SK-MEL-5 (cell line): ENCODE measurements at places on chromosomes 4 and X.

DNA sequence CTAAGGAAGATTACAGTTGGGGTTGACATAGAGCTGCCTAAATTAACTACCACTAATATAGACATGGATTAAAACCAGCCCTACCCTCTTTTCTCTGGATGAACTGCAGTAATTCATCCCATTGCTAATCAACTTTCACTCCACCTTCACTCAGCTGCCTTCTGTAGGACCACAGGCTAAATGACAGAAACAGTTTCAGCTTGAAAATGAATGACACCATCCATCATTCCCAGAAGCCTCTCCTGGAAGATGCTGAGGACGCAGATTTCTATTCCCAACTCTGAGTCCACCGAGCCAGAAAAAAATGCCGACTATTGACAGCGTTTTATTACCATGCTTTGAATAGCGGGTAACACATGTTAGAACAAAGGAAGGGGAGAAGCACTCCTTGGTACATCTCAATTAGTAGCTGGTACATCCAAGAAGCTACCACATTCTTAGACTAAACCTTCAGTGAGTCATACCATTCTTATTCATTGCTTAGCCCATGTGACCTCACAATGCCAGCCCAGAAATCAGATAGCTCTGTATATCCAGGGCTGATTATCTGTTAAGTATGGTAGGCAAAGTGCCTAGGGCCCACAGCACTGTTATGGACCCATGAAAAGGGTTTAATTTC, 25.3 kb downstream of the DCX start:
- no peak for DNase-seq

DNA sequence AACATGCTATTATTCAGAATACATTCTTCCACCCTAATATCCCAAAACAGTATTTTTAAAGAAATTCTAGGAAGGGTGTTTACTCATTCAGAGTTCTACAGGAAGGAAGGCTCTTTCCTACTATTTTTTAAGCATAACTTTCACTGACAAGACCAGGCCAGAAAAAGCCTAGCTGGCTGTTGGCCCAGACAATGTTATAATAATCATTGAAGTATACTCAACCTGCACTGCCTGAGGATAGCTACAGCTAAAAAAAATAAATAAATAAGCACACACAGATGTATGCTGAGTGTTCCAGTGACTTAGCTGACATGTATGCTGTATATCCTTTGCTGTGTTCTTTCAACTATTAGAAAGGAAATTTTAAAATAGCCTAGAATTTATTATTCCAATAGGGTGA, 145.8 kb upstream of the SPRY1 start:
- DNase-seq, result no peak

- no peak for DNase-seq
Measured at GRCh38 chr4:157918036-157918832, 254.6 kb downstream of the GASK1B start.

- DNase-seq, result peak; percentile 76
Measured at GRCh38 chr4:168480931-168481611, 779 bp upstream of the DDX60L start.

DNA sequence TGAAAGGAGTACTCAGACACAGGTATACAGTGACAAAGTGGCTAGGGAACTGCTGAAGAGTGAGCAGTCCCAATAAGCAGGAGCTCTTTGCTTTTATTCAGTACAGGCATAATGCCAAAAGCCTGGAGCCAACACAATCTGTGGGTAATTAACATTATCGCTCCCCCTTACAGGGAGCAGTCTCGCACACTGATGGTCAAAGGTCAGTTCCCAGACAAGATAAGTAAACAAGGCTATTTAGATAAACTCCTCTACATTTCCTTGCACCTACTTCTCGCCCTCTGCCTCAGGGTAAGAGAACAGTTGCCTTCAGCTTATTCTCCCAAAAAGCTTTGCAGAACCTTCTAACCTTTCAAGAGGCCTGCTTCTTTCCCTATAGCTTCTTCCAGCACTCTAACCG, 73.9 kb upstream of the TAF9B start:
- DNase-seq, result no peak

- no peak for DNase-seq
Measured at GRCh38 chrX:35150642-35151239, 208.1 kb downstream of the FAM47B start.

- DNase-seq, result no peak
Measured at GRCh38 chrX:3320471-3321046, 25.9 kb downstream of the MXRA5 start.

- DNase-seq, result no peak
Measured at GRCh38 chrX:154797006-154797405, 8.3 kb downstream of the MPP1 start.

GRCh38 chr4:169412046-169412445, 141.3 kb upstream of the SH3RF1 start:
- DNase-seq, result no peak

GRCh38 chr4:82217986-82218715, 155.6 kb downstream of the HNRNPD start:
- DNase-seq, result peak; percentile 16

GRCh38 chrX:55640854-55641253, 17.7 kb downstream of the FOXR2 start:
- DNase-seq, result no peak

DNA sequence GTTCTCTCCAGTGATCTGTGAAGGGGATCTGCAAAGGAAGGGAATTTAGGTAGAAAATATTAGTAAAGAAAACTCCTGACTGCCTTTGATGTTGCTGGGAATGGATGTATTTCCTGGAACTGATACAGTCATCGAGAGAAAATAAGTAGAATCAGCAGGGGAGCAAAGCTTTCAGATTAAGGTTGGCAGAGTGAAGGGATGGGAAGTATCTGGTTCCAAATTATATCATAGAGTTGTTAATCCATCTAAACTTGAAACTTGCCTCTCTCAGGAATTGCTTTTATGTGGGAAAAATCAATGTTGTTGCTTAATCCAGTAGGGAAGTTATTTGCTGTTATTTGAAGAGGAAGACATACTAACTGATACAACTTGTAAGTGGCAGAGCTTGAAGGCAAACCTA, 19.3 kb downstream of the EPHA5 start:
- DNase-seq, result no peak

- no peak for DNase-seq
Measured at GRCh38 chr4:147830987-147831386, 99.1 kb downstream of the ARHGAP10 start.

DNA sequence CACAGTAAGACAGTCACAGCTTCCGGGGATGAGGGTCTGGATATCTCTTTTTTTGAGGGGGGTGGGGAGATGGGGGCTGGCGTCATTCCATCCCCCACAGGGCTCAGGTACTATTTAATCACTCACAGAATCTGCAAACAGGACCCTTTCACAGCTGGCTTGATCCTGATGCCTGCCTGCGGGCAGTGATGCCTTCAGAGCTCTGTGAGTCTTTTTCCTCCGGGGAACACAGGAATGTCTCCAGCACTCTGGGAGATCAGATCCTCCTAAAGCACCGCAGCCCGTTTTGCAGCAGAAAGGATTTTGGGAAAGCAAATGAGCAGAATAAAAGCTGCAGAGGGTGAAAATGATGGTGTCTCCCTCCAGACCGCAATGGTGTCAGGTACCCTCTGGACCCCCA, 13.2 kb upstream of the SHOX start:
- no peak for DNase-seq

GRCh38 chrX:3380603-3381002, 34.2 kb upstream of the MXRA5 start:
- DNase-seq, result no peak

DNA sequence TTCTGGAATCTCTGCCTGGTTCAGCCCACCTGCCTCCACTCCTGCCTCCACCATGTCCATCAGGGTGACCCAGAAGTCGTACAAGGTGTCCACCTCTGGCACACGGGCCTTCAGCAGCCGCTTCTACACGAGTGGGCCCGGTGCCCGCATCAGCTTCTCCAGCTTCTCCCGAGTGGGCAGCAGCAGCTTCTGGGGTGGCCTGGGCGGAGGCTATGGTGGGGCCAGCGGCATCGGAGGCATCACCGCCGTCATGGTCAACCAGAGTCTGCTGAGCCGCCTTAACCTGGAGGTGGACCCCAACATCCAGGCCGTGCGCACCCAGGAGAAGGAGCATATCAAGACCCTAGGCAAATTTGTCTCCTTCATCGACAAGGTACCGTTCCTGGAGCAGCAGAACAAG, 28.4 kb upstream of the GABRA3 start:
- no peak for DNase-seq

GRCh38 chr4:123952530-123953274, 556.1 kb downstream of the SPRY1 start:
- no peak for DNase-seq

- no peak for DNase-seq
Measured at GRCh38 chr4:44098973-44099372, 349.6 kb downstream of the KCTD8 start.

- DNase-seq, result peak; percentile 20
Measured at GRCh38 chr4:77430847-77431246, 174.8 kb upstream of the CXCL13 start.

DNA sequence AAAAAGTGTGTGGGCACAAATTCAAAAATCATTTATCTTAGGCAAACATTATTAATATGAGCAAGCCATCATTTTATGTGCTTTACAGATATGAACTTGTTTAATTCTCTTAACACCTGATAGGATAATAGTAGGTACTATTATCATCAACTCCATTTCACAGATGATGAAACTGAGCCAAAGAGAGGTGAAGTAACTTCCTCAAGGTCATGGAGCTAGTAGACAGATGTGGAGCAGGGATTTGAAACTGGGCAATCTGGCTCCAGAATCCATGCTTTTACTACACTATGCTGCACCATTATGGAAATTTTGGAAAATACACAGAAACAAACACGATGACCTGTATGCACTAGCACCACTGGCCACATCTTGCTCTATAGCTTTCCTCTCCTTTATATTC, 1.0 kb upstream of the PIN4 start:
- DNase-seq, result no peak

- peak; percentile 82 for DNase-seq
Measured at GRCh38 chrX:63250253-63250868, 100.8 kb downstream of the SPIN4 start.

GRCh38 chrX:153925739-153926551, at the start of gene ARHGAP4:
ARHGAP4 (minus strand) TSS chrX:153926264; CDS start chrX:153926202, 62 bp downstream.
- DNase-seq, result no peak

- peak; percentile 89 for DNase-seq
Measured at GRCh38 chrX:49291615-49292337, 11.7 kb upstream of the GAGE10 start.

- DNase-seq, result no peak
Measured at GRCh38 chrX:130139474-130140201, 26.0 kb downstream of the AIFM1 start.

DNA sequence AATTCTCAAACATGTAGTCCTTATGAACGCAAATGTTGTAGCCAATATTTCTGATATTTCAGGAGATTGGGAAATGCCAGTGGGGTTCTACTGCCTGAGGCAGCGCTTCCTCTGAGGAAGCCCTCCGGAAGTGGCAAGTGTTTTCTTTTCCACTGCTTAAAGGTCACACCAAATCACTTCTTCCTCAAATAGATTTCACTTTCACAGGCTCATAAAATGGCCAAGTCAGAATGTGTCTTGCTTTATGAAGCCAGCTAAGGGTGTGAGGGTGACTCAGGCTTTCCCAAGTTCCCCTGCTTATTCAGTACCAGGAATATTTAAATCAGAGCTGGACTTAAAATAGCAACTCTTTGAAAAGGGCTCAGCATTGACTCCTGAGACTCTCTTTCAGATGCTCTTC, 514.2 kb upstream of the DIPK2B start:
- peak; percentile 26 for DNase-seq

GRCh38 chrX:153865685-153866084, 20.3 kb downstream of the L1CAM start:
- DNase-seq, result no peak

DNA sequence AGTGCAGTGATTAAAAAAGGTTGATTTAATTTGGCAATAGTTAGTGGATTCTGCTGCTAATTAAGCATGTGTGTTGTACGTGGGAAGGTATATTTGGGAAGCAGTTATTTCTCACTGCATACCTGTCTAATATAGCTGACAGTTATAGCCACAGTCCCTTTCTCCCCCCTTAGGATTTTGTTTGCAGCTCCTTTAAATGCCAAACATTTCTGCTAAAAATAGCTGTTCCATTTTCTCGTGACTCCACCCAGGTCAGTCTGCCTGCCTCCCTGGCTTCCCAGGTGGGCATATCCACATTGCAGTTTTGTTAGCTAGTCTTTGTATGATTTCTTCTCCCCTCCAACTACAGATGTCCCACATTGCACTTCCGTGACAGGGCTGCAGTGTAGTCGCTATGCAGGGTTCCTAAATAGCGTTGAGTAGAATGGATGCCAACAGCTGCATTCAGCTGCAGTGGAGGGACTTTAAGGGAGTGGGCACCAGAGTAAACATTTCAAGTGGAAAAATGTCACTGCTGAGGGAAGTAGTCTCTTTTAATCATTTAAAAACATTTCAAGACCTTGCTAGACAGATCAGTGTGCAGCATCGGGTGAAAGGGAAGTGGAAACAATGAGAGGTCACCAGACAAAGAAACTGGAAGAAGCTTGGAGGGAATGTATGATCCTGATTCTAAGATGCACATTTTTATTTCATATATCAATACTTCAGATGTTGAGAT, 326.3 kb downstream of the RAPGEF2 start:
- no peak for DNase-seq

DNA sequence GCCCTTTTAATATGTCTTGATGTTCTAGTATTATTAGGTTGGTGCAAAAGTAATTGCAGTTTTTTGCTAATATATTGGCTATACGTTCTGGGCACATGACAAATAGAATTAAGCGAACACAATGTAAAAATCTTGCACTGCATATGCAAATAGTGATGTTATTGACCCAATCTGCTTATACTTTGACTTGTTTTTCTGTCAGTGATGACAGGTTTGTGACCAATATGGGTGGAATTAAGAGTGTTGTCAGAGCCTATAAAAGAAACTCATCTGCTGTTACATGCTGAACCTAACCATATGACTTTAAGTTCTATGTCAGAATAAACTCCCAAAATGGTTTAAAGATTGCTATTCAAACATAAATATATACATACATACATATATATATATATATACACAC, 30.7 kb upstream of the HPGD start:
- DNase-seq, result no peak

DNA sequence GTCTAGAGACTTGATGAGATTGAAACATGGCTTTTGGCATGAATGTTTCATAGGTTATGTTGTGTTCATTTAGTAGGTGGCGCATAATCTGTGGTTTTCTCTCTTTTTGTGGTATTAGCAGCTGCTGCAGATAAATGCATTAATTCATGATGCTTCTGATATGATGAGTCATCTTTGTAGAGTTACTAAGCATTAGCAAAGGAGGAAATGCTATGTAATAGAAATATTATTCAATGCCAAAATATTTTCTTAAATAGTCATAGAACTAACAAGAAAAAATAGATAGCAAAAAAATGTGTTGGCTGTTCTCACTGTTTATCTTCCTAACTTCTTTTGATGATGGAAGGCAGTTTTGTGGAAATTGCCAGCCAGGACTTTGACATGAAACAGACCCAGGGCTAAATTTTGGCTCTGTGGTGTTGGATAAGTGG, 3.6 kb downstream of the ZXDB start:
- DNase-seq, result no peak

DNA sequence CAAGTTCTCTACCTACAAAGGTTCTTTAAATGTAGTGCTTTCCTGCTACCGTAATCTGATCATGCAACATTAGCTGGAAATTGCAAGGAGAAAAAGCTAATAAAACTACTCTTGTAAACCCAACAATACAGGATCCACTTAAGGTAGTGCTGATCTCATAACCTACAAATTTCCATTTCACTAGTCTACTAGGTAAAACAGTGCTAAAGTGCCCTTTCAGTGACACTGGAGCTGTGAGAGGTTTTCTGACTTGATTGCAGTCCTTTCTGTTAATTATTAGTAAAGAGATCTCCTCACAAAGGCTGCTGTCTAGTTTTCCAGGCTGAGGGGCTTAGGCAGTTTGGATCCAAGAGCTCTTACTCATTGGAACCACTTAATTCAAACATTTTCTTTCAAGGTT, 1118.7 kb downstream of the SH3BGRL start:
- no peak for DNase-seq

GRCh38 chr4:38190717-38191178, 230.6 kb downstream of the PTTG2 start:
- DNase-seq, result peak; percentile 44
